ENCODE measurements at places on chromosomes 5 and 9.
A peak's percentile ranks its signal among the peaks of the same experiment; 100 is the strongest.

- no peak for DNase-seq
Measured at GRCh38 chr5:68007451-68007850, 208.1 kb upstream of the PIK3R1 start.

- no peak for DNase-seq
Measured at GRCh38 chr9:4318741-4319140, 18.9 kb upstream of the GLIS3 start.

GRCh38 chr9:130746434-130747212 is 53.0 kb downstream of the EXOSC2 start:
- no peak for DNase-seq

DNA sequence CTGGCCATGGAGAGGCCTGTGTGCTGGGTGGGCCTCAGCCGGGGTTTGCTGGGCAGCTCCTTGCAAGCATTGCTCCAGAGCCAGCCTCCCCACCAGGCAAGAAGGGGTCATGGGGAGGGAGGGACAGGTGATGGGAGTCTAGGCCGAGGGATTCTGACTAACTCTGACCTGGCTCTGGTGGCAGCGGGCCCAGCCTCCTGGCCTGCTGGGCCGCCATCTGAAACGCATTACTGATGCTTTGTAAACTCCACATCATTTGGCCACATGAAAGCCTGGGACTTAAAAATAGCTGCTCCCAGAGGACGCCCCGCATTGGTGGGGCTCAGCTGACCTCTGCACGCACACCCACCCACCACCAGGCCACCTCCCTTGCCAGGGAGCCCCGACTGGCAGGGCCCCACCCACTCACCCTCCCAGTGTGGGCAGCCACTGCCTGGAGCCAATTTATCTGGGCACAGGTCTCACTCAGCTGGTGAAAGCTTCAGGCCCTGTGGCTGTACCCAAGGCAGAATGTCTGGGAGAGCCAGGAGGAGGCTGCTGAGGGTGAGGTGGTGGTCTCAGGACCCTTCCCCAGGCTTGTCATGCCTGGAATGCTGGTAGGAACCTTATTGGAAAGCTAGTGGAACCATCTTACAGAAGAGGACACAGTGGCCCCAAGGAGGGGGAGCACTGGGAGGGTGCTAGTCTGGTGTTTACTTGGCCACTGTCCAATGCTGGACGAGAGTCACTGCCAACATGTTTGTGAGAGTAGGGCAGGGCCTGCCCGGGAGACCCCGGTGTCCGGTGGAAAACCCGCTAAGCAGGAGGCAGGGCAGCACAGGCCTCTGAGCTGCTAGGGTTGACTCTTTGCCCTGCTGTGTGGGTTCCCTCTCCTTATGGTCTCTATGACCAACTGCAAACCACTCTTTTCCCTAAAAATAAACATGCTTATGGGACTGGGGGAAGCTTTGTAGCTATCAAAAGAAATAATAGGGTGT is 10.8 kb downstream of the TCF7 start:
- no peak for DNase-seq

GRCh38 chr9:123065196-123065595 is 31.7 kb downstream of the GPR21 start:
- DNase-seq, result no peak

DNA sequence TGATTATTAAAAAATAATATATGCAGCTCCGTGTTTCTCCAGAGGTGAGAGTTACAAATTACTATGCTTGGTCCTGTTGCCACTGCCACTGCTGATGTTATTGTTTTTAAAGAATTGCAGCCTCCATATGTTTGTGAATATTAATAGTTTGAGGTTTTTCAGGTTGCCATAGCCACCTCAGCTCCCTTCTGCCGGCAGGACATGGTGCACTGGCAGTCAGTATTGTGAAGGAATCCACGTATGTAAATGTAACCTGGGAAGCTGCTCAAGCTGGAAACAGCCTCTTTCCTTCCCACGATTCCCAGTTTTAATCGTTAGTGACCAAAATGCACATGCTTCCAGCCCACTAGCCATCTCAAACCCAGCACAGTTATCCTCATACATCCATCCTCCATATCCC is 184.4 kb upstream of the CCNG1 start:
- DNase-seq, result no peak

GRCh38 chr5:83554133-83554532 is 82.6 kb downstream of the VCAN start:
- no peak for DNase-seq

DNA sequence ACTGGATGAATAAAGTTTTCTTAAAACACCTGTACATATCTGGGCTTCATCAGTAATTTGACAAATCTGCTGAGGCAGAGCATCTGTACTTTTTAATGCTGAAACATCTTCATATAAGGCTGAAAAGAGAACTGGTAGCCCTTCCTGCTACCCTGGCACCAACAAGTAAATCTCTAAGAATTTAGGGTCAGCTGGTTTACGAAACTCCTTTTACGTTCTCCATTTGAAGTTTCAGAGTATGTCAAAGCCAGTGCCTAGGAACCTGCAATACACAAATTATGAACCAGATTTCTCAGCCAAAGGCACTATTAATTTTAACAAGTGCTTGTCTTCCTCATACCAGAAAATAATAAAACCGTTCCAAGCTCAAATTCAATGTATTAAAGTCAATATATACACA is 3.8 kb downstream of the ZFAND5 start:
- DNase-seq, result no peak

DNA sequence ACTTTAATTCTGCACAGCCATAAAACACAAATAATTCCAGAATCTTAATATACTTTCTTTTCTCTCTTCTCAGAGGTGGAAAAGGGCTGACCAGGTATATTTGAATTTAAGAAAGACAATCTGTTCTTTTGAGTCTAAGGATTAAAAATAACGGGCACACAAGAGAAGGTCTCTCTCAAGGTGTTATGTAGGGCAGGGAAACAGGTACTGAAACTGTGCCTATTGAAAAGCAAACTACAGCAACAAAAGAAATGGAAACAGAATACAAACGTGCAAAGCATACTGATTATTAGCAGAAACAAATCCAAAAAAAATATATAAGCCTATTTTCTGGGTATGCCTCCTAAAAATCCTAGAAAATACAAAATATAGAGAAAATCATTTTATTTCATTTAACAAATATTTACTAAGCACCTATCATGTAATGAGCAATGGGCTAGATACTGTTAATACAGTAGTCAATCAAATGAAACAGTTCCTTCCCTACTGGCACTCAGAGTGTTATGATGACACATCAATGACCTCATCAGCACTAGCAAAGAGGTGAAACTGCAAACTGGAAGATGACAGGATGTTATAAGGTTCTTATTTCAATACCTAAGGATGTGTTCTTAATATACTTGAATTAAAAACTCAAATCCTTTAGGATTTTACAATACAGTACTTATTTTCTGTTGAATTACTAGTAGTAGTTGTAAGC is 87.7 kb downstream of the AUH start:
- DNase-seq, result no peak

- no peak for DNase-seq
Measured at GRCh38 chr9:79663300-79663699, 91.5 kb downstream of the TLE4 start.

DNA sequence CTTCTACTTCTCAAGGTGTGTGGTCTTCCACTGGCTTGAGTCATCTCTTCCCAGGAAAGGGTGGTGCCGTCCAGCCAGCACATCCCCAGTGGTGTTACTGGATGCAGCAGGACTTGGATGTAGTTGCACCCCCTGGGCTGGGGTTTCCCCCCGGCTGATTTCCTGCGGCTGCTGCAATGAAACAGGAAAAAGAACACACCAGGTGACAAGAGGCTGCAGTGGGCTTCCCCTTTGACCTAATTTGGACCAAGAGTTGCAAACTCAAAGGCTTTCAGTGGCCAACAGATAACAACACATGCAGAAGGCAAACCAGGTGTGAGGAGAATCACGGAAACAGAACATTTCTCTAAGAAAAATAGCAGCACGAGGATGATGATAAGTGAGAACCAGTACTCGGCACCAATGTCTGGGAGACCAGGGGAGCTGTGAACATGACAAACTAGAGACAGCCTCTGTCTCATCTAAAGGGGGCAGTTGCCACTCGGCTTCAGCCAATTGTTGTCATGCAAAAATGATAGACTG is 83.7 kb downstream of the PDE6A start:
- DNase-seq, result no peak

- no peak for DNase-seq
Measured at GRCh38 chr5:152638996-152639552, 234.0 kb upstream of the NMUR2 start.

GRCh38 chr9:31071606-31072286 is 1312.7 kb upstream of the ACO1 start:
- DNase-seq, result no peak

GRCh38 chr5:10689391-10690081 is 71.5 kb downstream of the DAP start:
- peak; percentile 47 for DNase-seq

DNA sequence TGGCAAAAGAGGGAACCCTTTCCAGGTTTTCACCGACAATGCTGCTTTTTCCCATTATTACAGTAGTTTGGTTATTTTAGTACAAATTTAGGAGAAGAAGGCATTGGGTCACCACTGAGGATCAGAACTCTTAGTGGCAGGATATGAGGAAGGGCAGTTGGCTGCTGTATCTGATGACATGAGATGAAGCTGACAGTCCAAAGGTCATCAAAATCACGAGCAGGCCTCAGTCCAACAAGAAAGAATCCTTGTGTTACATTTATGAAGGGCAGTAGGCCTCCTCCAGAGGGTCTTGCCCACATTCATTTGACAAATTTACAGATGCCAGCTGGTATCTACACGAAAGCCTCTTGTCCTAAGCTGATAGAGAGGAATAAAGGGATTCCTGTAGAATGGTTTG is 49.5 kb upstream of the COL15A1 start:
- DNase-seq, result no peak

- DNase-seq, result no peak
Measured at GRCh38 chr9:96163161-96163560, 138.8 kb downstream of the HSD17B3 start.

DNA sequence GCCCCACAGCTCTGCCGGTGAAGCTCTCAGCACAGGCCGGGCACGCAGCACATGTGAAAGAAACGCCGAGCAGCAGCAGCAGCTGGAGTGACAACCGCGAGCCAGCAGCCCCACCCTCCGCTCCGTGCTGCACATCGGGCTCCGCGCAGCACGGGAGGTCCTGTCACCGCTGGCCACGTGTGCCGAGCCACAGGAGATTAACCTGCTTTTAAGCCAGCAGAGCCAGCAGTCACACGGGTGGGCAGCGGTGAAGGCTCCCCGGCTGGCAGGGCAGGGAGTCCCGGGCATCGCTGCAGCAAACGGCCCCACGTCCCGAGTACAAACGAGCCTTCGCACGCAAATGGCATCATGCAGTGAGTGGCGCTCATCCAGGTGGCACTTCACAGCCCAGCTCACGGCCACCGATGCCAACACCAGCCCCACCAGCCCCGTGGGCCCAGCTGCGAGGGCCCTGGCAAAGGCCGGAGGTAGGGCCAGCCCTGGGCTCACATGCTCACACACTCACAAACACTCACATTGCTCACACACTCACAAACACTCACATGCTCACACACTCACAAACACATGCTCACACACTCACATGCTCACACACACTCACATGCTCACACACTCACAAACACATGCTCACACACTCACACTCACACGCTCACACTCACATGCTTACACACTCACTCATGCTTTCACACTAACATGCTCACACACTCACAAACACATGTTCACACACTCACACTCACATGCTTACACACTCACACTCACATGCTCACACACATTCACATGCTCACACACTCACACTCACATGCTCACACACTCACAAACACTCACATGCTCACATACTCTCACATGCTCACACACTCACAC is 11.1 kb downstream of the CCDC187 start:
- DNase-seq, result no peak

- no peak for DNase-seq
Measured at GRCh38 chr9:2878701-2879100, 34.8 kb upstream of the PUM3 start.

DNA sequence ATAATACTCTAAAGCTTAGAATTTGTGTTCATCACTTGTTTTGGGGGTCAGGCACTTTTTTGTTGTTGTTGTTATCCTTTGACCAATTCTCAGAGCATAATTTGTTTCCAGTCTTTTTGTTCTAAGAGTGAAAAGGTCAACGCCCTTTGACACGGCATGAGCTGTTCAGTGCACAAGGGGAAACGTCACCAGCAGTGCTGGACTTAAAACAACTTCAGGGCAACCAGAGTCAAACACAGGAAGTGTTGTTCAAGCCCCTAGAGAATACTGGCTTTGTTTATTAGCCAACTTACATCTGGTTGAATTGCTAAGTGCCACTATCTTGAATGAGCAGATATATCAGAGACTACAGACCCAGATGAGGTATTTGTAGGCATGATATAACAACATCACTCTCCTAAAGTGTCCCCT is 368.9 kb downstream of the TMEM161B start:
- DNase-seq, result no peak

- DNase-seq, result no peak
Measured at GRCh38 chr5:159913501-159913900, 2.8 kb upstream of the ADRA1B start.

DNA sequence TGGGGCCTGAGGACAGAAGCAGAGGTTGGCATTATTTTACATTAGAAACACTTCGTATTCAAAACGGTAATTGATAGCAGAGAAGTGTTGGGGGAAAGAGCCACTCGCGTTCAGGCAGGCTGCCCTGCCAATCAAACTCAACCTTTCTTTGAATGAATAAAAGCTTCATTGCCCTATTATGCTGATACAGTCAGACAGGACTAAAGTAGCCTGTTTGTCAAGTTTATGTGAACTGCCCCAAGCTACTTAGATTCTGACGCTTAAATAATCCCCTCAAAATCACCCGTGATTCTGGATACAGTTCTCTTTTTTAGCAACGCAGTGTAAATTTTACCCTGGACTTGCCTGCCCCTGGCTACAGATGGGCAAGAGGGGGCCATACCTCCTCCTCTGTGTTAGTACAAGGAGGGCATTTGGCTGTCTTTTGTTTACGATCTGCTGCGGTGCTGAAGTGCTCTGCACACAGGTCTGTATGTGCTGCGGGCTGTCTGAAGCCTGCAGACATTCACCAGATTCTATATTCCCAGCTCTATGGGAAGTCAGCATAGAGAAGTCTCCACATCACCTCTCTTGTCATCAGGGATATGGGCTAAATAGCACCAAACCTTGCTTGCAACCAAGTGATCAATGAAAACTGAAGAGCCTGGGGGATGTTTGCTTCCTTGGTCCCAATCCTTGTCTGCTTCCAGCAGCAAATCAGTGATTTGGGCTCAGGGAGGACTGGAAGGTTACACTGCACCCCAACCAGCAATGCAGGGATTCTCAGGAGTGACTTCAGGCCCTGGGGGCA is 218.4 kb downstream of the EBF1 start:
- no peak for DNase-seq

GRCh38 chr9:100126423-100126822 is 27.4 kb downstream of the INVS start:
- no peak for DNase-seq

DNA sequence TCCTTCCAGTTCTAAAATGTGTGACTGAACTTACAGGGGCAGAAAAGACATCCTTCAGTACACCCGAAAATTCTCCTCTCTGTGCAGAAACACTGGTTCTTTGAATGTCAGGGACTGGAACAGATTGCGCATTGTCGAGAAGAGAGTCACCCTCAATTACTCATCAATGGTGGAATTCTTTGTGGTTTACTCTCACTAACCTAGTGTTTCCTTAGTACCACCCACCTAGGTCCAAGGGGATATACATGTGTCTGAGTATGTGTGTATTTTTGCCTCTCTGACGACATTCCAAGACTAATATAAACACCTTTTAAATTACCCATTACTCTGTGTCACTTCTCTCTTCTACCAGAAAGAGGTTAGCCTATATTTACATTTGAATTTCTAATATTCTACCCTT is 660.8 kb downstream of the TLE1 start:
- DNase-seq, result no peak
